Vagina (tissue), 2 donors: ENCODE measurements at places on chromosomes 16 and 17.
A peak's percentile ranks its signal among the peaks of the same experiment; 100 is the strongest.

DNA sequence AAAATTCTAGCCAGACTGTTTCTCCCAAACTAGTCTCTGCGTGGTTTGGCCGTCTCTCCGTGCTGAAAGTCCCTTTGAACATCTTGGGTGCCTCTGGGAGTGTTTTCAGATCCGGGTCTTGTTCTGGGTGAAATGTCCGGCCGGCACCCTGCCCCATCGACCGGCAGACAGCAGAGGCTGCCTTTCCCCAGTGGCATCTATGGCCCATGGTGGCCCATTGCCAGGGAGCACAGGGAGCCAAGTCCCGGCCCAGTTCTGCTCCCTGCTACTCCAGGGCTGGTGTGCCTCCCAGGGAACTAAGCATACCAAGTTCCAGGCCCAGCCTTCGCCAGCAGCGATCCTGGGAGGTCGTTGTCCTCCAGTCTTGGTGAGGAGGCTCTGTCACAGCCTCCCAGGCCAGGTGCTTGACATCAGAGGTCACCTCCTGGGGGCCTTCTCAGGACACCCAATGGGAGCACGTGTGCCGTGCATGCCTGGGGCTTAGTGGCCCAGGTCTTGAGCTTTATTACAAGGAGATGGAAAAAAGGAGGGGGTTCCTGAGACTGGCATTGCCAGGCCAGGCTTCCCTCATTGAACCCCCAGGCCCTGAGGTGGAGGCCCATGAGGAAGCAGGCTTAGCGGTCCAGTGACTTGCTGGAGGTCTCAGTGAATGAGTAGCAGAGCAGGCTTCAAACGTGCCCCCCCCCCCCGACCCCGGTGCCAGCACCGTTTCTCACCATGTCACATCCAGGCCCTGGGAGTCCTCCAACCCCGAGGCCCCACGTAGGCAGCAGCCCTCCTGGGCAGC is 54.0 kb downstream of the PGS1 start:
- no peaks in the 10 kb centered on the region for H3K27me3 ChIP-seq
- H3K4me3 ChIP-seq: no peak overlapping the region
- no peaks in the 10 kb centered on the region for H3K36me3 ChIP-seq
- H3K4me1 ChIP-seq: no peaks in the 10 kb centered on the region
- H3K27ac ChIP-seq: no peak overlapping the region
- no peak for DNase-seq

DNA sequence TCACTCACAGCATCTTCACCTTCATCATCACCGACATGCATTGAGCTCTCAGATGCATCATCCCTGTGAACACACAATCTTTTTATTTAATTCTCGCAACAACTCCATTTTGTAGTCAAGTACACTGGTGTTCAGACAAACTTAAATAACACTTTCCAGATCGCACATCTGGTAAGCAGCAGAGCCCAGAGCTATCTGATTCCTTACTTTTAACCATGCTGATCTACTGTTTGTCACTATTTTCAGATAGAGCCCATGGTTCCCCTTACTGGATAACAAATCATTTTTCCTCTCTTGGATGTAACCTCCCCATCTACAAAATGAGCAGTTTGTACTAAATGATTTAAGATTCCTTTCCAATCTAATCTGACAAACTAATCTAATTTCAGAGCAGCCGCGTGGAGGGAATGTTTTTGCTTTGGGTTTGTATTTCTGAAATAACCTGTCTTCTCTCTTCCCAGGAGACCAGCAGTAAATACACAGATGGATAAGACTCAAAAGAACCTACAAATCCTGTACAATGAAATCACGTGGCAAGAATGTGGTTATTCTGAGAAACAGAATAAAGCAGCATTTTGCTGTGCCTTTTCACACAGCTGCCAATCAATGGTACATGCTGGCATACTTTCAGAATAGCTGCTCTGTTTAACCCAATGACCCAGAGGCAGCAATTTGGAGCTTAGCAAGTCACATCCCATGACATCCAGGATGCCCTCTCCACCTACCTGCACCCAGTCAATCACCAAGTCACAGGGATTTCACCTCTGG is 72.9 kb upstream of the CCL2 start:
- H3K27ac ChIP-seq: no peak overlapping the region
- no peak overlapping the region for H3K4me3 ChIP-seq
- H3K36me3 ChIP-seq: no peaks in the 10 kb centered on the region
- peaks cover 5% of the 10 kb centered on the region for H3K4me1 ChIP-seq
- H3K27me3 ChIP-seq: no peaks in the 10 kb centered on the region

DNA sequence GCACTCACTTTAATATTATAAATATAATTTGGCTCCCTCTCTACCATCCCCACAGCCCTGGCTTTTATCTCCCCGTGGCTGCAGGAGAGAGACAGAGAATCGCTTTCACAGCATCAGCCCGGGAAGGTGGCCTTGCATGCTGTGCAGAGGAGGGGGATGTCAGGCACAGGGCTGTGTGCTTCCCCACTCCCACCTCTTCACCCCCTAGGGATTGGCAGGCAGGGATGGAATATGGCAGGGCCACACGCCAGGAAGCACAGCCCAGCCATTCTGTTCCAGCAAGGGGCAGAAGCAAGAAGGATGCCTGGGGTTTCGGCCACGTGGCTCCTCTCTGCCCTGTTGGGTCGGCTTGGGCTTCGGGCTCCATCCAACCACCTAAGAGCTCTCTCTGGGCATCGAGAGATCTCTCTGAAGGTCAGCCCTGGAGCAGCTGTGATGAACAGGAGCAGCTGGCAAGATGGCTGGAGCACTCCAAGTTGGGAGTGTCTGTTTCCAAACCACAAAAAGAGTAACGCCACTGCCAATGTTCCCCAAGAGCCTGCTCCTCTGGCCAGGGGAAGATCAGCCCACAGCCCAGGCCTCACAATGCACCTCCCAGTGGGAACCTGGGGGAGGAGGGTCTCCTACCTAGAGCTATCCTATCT is 223.2 kb downstream of the C16orf78 start:
- H3K27me3 ChIP-seq: no peaks in the 10 kb centered on the region
- H3K4me3 ChIP-seq: no peak overlapping the region
- H3K4me1 ChIP-seq: peaks cover 19% of the 10 kb centered on the region
- H3K27ac ChIP-seq: peak overlapping the region; percentile 26
- DNase-seq: peak; percentile 91

DNA sequence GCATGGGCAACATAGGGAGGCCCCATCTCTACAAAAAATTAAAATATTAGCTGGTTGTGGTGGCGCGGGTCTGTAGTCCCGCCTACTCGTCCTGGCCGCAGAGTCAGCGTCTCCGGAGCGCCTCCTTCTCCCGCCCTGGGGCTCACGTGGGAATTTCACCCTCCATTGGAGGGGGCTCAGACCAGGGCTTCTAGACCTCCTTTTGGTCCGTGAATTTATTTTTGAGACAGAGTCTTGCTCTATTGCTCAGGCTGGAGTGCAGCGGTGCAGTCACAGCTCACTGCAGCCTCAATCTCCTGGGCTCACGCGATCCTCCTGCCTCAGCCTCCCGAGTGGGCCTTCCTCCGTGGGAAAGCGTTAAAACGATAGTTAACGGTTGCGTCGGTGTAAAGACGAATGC is 394 bp upstream of the NME4 start:
- no peak for DNase-seq
- H3K27ac ChIP-seq: peak overlapping the region; percentile 79
- H3K4me3 ChIP-seq: peak overlapping the region; percentile 90
- H3K27me3 ChIP-seq: no peaks in the 10 kb centered on the region
- H3K36me3 ChIP-seq: no peaks in the 10 kb centered on the region
- H3K4me1 ChIP-seq: peaks cover 26% of the 10 kb centered on the region

DNA sequence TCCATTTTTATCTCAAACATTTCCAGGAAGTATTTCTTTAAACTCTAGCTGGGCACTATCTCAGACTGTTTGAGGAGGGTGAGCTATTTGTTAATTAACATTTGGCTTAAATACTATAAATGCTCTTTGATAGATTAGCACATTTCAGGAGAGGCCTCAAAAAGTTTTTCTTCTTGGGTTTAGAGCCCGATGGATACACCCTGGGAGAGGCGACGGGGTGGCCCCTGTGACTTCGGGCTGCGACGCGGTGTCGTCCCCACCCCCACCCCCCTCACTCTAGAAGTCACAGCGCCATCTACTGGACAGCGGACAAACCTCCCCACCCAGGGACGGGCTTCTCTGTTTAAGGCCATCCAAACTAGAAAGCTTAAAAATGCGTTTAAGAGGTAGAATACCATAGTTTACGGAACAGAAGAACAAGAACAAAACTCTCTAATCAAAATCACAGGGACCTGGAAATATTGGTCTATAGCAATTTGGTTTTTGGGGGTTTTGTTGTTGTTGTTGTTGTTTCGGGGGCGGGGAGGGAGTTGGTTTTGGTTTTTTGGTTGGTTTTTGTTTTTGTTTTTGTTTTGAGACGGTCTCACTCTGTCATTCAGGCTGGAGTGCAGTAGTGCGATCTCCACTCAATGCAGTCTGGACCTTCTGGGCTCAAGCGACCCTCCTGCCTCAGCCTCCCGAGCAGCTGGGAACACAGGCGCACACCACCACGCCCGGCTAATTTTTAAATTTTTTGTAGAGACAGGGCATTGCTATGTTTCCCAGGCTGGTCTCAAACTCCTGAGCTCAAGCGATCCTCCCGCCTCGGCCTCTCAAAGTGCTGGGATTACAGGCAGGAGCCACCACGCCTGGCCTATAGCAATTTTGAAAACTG is 254.4 kb downstream of the C16orf95 start:
- no peaks in the 10 kb centered on the region for H3K27me3 ChIP-seq
- H3K27ac ChIP-seq: no peak overlapping the region
- H3K4me3 ChIP-seq: no peak overlapping the region
- no peaks in the 10 kb centered on the region for H3K36me3 ChIP-seq

DNA sequence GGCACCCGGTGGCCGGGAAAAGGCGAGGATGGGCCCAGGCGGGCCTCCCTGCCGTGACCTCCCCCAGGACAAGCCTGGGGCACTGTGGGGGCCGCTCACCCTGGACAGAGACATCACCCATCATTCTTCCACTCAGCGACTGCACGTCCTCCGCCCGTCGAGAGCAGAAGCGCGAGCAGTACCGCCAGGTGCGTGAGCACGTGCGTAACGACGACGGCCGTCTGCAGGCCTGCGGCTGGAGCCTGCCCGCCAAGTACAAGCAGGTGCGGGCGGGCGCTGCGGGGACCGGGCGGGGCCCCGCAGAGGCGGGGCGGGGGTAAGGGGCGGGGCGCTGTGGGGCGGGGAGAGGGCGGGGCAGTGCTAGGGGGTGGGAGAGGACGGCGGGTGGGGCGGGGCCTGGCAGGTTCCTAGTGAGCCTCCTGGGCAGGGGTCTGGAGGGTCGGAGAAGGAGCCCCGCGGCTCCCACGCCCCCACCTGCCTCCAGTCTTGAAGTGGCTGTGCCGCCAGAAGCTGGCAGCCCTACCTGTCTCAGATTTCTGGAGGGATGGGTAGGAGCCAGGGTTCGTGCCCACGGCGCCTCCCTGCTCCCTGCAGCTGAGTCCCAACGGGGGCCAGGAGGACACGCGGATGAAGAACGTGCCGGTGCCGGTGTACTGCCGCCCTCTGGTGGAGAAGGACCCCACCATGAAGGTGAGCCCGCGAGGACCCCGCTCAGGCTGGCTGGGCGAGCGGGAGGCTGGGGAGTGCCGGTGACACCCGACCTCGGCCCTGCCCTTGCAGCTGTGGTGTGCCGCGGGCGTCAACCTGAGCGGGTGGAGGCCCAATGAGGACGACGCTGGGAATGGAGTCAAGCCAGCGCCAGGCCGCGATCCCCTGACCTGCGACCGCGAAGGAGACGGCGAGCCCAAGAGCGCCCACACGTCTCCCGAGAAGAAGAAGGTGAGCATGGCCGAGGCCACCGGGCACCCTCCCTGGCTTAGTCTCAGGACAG is 7.5 kb downstream of the NME3 start:
- H3K27me3 ChIP-seq: no peaks in the 10 kb centered on the region
- H3K27ac ChIP-seq: no peak overlapping the region
- no peaks in the 10 kb centered on the region for H3K4me1 ChIP-seq
- H3K4me3 ChIP-seq: no peak overlapping the region
- peaks cover 72% of the 10 kb centered on the region for H3K36me3 ChIP-seq

DNA sequence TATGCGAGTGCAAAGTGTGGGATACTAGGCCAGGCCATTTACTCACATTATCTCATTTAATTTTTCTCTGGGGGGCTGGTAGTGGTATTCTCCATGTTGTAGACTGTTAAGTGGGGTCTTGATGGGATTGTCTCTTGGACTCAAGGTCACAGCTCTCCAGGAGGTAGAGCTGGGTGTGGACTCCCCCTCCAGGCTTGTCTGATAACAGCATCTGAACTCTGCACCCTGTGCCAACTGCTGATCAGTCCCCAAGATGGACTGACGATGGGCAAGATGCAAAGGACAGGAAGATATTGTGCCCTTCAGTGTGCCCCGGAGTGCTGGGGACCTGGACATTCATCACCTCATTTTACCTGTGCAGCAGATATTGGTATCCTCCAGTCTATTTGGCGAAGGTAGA is 147.8 kb downstream of the MSI2 start:
- no peaks in the 10 kb centered on the region for H3K27me3 ChIP-seq
- peaks cover 18% of the 10 kb centered on the region for H3K4me1 ChIP-seq
- DNase-seq: no peak
- no peak overlapping the region for H3K27ac ChIP-seq
- H3K36me3 ChIP-seq: peaks cover 4% of the 10 kb centered on the region

DNA sequence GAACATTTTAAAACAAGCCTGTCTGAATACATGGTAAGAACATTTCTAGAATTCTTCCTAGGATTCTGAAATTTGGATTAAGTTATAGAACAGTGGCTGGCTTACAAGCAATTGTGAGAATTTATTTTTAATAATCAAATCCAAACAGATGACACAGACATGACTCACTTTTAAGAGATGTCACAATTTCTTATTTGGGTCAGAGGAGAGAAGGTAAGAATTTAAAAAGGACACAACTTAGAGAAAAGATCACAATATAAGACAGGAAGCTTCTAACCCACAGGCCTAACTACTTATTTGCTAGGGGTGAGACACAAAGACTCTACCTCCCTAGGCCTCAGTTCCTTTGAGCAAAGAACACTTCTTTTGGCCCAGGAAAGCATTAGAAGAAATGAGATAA is 32.7 kb downstream of the ZZEF1 start:
- H3K27me3 ChIP-seq: no peaks in the 10 kb centered on the region
- no peaks in the 10 kb centered on the region for H3K4me1 ChIP-seq
- DNase-seq: no peak
- H3K36me3 ChIP-seq: no peaks in the 10 kb centered on the region

GRCh38 chr17:81241648-81242420 is 2.7 kb downstream of the NDUFAF8 start:
- H3K27me3 ChIP-seq: no peaks in the 10 kb centered on the region
- H3K4me1 ChIP-seq: peaks cover 42% of the 10 kb centered on the region
- no peak for DNase-seq
- H3K27ac ChIP-seq: no peak overlapping the region
- no peaks in the 10 kb centered on the region for H3K36me3 ChIP-seq
- no peak overlapping the region for H3K4me3 ChIP-seq
